EH (cell line): ENCODE measurements at places on chromosomes 7 and 10.
A peak's percentile ranks its signal among the peaks of the same experiment; 100 is the strongest.

DNA sequence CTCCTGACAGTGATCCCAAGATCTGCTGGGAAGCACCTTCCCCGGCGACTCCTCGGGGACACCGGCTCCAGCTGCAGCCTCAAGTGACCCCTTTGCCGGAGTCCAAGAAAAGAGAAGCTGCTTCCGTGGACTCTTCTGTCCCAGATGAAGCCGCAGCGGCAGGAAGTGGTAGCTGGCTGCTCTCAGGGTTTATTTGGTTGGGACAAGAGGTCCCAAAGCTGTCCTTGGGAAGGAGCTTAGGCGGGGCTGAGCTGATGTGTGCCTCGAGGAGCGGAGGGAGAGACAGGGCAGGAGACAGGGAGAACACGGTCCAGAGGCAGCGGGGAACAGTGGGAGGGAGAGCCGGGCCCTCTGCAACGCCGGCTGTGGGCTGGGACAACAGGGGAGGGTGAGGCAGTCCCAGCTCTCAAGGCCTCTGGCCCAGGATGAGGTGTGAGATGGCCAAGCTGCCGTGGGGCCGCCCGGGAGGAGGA is 13.1 kb upstream of the FAM20C start:
- DNase-seq, result peak; percentile 20

- no peak for DNase-seq
Measured at GRCh38 chr10:96712662-96713271, 7.5 kb downstream of the PIK3AP1 start.

DNA sequence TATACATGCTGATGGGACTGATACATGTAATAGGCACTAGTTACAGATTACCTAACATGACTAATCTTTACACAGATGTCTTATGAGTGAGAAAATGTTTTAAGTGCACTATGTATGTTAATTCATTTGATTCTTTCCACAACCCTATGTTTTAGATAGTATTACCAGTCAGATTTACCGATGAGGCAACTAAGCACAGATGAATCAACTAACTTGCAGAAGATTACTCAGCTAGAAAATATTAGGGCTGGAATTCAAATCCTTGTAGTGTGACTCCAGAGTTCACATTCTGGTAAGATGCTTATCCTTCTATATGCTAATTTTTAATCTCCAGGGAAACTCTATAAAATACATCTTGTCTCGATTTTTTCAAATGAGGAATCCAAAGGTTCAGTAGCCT is 964.9 kb downstream of the REEP3 start:
- peak; percentile 62 for DNase-seq

DNA sequence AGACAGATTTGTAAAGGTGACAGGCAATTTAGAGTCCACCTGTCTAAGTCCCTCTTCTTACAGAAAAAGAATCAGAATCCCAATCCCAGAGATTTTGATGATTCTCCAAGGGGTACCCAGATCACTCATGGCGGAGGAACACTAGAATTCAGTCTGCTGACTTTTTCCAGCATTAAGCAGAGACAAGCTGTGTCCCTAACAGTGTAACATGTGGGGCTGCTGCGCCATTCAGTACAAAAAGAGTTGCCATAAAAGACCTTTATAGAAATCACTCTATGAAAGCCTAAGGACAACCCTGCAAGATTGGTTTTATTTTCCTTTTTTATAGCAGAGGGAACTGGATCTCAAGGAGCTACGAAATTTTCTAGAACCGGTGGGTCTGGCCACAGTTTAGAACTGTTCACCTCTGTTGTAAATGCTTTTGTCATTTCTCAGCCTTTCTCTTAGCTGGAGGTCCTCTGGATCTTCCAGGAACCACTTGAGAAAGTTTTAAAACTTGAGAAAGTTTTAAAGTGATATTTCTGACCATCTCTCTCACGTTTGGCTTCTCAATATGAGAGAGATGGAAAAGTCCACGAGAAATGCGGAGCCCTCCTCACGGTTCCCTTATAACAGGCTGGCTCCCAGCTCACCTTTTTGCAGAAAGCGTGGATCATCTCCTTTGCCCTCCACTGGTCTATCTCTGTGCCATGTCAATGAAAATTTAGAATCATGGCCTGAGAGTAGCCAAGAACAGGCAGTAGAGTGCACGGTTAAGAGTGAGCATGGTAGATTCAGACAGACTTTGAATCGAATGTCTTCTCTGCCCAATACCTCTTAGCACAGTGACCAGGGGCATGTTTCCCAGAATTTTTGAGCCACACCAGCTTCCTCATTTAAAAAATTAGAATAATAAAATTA is 826 bp downstream of the GIMAP7 start:
- no peak for DNase-seq

- no peak for DNase-seq
Measured at GRCh38 chr7:24304494-24305095, 20.6 kb downstream of the NPY start.
